ENCODE measurements at places on chromosomes 5 and 9.

DNA sequence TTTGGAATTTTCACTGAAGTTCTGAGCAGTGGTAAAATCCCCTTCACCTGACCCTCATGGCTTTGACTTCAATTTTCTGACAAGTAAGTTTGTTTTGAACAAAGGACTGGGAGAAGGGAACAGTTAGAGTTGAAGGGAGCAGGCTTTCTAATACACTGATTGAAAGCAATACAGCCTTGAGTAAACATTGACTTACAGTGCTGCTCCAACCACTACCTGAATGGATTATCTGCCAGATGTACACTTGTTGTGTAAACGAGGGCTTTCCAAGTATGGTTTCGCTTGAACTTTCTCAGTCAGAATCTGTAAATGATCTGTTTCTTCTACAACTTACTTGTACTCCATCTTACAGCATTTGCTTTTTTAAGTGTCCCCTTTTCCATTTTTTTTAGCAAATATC lies 1414.9 kb upstream of the NUDT12 start:
- DNase-seq, result no peak

GRCh38 chr5:126268697-126269315 lies 154.4 kb upstream of the GRAMD2B start:
- no peak for DNase-seq

GRCh38 chr5:133147815-133148567 lies 96.2 kb downstream of the HSPA4 start:
- no peak for DNase-seq

DNA sequence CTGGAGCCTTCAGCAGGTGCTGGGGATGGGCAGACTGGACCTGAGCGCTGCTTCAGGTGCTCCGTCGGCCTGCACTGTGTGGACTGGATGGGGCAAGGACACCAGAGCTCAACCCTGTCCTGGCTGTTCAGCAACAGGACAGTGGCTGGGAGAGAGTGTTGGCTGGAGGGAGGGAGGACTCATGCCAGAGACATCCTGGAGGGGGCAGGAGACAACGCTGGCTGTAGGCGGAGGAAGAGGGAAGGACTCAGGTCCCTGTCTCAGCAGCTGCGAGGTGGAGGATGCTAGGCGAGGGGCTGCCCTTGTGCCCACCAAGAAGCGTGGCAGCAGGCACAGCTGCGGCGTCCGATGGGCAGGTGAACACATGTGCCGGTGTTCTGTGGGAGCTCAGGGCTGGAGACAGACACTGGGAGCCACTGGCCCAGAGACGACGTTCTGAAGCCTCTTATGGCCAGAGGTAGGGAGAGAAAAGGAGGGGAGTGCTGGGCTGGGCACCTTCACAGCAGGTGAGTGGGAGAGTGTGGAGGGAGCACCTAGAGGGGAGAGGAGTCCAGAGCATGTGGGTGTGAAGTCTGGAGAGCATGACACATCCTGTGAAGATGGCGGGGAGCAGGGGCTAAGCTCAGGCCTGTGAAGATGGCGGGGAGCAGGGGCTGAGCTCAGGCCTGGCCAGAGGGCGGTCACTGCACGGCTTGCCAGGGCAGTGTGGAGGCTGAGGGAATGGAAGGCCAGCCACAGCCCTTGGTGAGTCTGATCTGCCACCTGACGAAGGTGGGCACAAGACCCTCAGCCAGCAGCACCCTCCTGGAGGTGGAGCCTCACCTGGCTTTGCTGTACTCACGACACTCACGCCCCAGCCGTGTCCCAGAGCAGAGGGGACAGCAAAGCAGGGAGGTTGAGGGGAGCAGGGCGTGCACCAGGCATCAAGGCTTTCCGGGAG lies 79.1 kb upstream of the FCN1 start:
- no peak for DNase-seq

DNA sequence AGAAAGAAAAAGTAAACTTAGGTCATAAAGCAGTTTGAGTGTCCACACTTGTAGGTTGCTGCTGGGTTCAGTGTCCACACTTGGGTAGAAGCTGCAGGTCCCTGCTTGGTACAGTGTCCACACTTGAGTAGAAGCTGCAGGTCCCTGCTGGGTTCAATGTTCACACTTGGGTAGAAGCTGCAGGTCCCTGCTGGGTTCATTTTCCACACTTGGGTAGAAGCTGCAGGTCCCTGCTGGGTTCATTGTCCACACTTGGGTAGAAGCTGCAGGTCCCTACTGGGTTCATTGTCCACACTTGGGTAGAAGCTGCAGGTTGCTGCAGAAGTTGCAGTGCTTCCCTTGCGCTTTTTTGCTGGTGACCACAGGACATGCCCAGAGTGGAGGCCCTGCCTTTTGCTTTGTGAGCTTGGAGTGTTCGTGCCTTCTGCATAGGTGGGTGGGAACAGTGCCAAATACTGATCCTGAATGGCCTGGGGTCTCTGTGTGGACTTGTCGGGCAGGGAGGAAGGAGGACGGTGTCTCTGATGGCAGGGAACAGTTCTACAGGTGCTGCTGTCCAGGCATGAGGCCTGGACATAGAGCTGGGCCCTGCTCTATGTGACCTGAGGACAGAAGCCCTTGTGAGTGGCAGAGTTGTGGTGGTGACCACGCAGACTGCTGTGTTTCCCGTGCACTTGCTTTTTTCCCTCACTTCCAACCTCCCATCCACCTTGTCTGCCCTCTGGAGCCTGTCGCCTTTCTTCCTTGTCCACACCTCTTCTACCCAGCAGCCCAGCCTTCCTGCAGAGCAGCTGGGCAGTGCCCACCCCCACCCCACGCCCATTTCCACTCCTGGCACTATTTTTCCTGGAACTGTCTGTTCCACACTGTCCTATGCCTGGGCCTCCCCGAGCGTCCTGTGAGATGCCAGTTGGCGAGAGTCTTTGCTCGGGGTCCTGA lies 120.8 kb downstream of the EHMT1 start:
- DNase-seq, result no peak

DNA sequence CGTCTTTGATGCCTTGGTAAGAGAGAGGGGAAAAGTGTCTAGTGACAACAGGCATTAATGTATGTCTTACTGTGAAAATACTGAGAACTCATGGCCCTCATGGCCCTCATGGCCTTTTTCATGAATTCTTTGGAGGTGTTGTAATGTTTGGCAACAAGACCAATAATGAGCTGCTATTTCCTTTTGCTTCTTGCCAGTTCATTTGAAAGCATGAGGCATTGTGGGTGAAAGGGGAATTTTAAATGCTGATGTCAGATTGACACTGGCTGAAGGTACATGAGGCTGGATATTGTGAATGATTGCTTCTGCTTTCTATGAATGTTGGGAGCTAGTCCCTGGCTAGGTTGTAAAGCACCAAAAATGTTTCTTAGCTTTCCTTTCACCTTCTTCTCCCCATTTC lies 79.2 kb downstream of the DOCK2 start:
- DNase-seq, result no peak

- no peak for DNase-seq
Observed at GRCh38 chr9:93821307-93821703, 133.8 kb downstream of the BARX1 start.

DNA sequence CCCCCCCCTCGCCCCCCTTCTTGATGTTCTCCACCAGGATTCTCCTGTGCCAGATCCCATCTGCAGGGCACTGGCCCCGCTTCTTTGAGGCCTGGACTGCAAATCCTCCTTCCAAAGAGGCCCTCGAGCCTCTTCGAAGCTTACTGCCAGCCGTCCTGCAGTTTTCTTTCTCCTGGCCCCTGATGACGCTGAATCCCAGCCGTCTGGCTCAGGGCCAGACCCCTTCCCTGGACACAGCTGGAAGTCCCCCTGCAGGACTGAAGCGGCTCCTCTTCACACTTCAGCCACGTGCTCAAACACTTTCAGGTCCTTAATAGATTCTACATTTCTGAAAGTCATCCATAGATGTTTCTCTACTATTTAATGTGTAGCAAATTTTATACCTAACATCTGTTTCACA lies 121.5 kb downstream of the EHMT1 start:
- DNase-seq, result no peak

DNA sequence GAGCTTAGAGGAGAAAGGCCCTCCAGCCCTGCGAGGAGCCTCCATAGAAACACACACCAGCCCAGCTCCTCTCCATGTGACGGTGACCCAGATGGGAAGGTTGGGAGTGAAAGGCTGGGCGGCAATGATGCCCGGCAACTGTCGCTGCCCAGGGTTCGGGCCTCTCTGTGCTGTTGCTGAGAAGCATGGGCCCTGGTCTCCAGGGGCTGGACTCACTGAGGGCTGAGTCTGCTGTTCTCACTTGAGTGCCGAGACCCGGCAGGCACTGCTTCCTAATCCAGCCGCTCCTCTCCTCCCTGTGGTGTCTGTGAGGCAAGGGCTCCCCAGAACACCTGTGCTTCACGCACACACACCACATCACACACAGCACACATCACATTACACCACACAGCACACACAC lies 493.6 kb downstream of the GADD45G start:
- no peak for DNase-seq

- no peak for DNase-seq
Observed at GRCh38 chr9:113176803-113177202, 26.0 kb downstream of the SLC31A2 start.

GRCh38 chr9:76465442-76466298 lies 6.7 kb downstream of the GCNT1 start:
- no peak for DNase-seq

DNA sequence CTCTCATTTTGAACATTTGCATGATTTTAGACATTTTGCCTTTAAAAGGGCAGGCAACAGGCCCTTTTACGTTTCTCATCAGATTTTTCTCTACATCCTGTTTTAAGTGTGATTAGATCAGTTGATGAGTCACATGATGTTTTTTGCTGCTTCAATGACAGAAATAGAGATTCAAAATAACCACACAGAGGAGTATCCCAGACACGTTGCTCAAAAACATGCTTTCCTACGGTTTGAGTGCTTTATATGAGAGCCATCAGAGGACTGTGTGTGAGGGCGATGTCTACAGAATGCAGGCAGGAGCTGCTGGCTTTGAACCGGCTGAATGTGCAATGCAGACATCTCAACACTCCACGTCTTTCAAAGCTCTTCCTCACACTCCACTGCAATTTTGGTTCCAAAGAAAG lies 42.1 kb downstream of the OTULIN start:
- DNase-seq, result no peak

GRCh38 chr5:161778796-161779195 lies 69.1 kb upstream of the GABRA1 start:
- no peak for DNase-seq

DNA sequence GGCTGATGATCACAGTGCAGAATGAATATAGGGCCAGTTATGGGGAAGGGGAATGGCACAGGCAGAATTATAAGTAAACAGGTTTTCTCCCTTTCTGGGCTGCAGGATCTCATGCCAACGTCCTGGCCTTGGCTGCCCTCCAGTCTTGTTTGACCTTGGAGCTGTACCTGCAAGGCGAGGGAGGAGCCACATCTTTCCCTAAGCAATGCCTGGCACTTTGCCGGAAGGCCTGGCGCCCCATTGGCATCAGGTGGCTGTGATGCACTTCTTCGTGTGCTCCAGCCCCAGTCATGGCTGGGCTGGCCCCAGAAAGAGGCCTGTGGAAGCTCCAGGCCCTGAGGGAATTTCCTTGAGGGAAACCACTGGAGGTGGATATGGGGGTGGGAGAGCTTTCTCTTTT lies 16.7 kb upstream of the IQGAP2 start:
- no peak for DNase-seq

DNA sequence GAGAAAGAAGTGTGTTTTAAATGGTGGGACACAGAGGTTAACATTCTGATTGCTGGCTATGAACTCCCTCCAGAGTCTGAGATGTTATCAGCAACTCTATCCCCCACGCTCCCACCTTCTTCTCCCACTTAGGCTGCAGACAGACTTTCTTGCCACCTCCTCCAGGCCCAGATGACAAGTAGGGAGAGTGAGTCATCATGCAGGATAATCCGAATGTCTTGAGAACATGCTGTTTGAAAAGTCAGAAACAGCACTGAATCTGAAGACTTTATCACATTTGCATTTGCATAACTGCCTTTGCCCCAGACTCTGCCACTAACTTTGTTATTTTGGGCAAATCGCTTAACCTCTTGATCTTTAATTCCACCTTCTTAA lies 139.8 kb downstream of the ESM1 start:
- no peak for DNase-seq

- DNase-seq, result no peak
Observed at GRCh38 chr9:13291718-13292117, 12.2 kb upstream of the MPDZ start.

DNA sequence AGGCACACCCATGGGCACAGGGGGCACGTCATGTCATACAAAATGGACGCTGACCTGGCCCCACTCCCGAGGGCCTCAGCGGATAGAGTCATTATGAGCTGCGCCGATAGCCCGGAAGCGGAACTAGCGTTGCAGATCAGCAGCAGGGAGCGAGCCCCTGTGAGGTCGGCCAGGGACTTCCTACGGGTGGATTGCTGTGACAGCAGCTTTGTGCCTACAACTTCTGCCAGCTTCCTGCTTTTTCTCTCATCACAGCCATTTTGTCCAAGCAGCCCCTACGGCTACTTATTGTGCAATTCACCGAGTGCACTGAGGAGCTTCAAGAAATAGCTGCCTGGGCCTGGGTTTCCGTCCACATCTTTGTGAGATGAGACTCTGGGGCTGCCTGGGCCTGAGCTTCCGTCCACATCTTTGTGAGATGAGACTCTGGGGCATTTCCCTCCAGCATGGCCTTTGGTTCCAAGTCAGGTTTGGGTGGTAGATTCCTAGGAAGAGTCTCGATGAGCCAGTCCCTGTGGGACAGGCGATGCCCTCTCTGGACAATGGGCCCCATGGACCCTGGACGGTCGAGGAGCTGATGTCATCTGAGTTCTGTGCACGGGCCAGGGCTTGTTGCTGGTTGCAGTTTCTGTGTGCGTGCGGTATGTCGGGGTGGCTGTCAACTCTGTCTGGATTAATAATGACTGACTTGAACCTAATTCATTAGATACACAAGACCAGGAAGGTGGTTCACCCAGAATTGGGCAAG lies 67.0 kb upstream of the GNE start:
- DNase-seq, result no peak

DNA sequence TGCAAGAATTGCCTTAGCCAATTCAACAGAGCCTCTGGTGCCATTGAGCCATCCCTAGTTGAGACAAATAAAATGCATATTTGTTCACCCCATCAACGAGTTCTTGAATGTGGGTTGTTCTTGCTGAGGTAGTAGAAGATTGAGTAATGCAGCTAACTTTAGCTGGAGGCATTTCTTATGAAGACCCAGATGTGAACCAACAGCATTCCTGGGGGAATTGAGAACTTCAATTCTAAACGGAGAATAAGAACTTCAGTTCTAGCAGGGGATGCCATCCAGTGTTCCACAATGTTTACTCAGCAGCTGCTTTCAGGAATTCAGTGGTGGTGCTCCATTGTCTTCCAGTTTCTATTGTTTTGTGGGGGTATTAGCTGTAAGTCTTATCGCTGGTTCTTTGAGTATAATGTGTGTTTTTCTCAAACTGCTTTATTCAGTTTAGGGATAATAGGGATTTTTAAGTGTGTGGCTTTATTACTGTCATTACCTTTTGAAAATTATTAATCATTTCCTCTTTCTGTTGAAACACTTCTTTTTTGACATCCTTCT lies 1968.2 kb upstream of the NUDT12 start:
- no peak for DNase-seq
